Activated CD8-positive, alpha-beta T cell treated with anti-CD3 and anti-CD28 coated beads for 36 hours (primary cell): ENCODE measurements at places on chromosomes 7 and 10.

GRCh38 chr7:77222065-77222464 lies 22.4 kb upstream of the FGL2 start:
- no peak for DNase-seq

DNA sequence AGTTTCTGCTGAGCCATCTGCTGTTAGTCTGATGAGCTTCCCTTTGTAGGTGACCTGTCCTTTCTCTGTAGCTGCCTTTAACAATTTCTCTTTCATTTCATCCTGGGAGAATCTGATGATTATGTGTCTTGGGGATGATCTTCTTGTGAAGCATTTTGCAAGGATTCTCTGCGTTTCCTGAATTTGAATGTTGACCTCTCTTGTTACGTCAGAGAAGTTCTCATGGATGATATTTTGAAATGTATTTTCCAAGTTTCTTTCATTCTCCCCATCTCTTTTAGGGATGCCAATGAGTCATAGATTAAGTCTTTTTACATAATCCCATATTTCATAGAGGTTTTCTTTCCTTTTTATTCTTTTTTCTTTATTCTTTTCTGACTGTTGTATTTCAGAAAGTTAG lies 184.2 kb upstream of the BET1 start:
- no peak for DNase-seq

DNA sequence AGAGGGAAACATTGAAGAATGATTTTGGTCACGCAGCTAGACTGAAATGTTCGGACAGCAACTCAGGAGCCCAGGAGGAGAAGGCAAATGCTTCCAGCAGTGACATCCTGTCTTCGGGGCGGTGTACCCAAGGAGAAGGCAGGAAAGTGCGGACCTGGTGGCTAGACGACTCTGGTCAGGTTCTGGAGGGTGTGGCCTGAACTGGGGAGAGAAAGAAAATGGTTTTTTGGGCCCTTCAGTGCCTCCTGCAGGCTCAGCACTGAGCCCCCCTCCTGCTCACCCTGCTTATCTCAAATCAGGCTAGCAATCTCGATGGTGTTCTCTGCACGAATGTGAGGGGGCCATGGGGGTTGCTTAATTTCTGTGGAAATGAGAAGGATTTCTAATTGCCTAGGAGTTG lies 26.7 kb upstream of the TARP start:
- DNase-seq = peak; percentile 39

DNA sequence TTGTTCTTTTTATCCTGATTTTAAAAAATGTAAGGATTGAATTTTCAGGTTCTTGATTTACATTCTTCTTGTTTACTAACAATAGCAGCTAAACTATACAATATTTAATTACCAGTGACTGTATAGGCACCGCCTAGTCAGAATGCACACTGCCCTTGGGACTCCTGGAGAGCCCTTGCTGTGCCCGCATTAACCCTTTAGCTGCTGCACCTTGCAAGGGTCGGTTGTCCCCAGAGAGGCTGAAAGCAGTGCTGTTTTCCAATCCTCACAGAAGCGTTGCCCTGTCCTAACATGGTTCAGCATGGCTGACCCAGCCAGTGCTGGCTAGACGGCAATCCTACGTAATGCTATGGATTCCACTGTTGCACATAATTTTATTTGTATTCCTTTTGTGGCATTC lies 102.6 kb downstream of the HECW1 start:
- DNase-seq = no peak

DNA sequence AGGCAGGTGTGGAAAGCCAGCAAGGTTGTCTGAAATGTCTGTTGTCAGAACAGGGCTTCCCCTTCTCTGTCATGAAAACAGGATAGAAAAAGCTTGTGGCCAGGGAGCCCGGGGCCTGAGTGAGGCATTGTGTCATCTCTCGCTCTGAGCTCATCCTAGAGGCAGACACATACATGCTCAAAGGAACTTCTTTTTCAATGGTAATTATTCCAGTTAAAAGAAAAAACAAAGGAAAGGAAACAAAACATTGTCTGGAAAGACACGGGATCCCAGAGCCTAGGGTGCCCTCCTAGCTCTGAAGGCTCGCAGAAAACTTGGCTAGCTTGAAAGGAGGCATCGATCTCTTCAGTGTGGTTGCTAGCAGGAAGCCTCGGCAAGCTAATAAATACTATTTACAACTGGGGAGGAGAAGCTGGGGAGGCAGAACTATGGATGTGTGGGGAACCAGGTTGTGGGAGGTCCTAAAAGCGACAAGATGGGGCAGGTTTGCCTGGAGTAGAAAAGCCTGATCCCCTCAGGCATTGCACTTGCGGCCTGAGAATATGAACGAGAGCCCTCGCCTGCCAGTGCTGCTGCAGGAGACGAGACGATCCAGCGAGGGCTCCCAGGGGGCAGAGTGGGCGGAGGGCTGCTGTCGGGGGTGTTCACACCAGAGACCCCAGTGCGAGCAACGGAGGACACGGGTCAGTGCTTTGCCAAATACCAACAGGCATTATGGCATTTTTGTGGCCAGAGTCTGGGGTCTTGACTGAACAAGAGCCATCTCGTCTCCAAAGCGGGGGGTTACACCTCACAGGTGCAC lies 32.8 kb upstream of the DGKI start:
- DNase-seq = peak; percentile 41

GRCh38 chr7:139876622-139877283 lies 47.7 kb downstream of the TBXAS1 start:
- no peak for DNase-seq

- peak; percentile 2 for DNase-seq
Observed at GRCh38 chr10:30151581-30152389, 92.4 kb upstream of the JCAD start.

DNA sequence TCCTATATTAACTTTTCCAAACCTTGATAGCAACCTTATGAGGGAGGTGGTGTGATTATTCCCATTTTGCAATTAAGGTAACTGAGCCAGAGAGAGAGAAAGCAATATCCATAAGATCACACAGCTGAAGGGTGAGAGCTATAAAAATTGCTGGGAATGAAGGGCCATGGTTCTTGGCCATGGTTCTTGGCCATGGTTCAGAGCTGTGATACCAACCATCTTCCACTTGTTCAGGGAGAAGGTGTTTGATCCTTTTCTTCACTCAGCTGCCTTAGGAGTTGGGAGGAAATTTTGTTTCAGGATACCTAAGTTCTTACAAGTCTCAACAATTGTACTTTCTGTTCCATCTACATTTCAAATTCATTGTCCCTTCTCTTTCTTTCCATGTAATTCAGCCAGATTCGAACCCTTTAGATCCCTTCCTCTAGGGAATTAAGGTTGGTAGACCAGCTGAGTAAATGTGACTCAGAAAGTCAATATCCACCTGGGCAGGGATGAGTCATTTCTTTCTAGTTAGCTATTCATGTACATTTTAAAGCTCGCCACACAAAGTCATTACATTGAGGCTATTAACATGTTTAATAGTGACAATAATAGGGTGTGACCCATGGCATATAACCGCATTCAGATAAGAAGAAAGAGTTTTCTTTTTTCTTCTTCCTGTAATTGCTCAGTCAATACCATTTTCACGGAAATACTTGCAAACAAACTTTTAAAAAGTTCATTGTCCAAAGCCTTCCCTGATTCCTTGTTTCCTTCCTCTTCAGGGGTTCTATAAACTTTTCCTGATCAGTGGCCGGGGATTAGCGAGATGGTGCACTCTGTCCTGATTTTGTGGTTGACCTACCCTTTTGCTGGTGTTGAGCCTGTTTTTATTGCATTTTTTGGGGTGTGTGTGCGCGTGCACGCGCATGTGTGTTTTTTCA lies 143.4 kb downstream of the TCF7L2 start:
- no peak for DNase-seq

GRCh38 chr10:118304521-118304920 lies 37.6 kb downstream of the FAM204A start:
- no peak for DNase-seq

DNA sequence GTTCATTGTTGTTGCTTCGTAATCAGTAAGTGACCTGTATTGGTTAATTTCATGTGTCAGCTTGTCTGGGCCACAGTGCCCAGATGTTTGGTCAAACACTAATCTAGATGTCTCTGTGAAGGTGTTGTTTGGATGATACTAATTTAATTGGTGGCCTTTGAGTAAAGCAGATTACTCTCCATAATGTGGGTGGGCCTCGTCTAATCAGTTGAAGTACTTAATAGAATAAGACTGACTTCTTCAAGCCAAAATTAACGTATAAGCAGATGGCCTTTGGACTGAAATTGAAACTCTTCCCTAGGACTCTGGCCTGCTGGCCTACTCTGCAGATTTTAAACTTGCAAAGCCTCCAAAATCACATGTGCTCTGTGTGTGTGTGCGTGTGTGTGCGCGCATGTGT lies 245.7 kb downstream of the GFRA1 start:
- no peak for DNase-seq

- no peak for DNase-seq
Observed at GRCh38 chr10:4312051-4312835, 513.8 kb upstream of the AKR1E2 start.

- no peak for DNase-seq
Observed at GRCh38 chr7:71716690-71717089, 584.7 kb downstream of the GALNT17 start.

DNA sequence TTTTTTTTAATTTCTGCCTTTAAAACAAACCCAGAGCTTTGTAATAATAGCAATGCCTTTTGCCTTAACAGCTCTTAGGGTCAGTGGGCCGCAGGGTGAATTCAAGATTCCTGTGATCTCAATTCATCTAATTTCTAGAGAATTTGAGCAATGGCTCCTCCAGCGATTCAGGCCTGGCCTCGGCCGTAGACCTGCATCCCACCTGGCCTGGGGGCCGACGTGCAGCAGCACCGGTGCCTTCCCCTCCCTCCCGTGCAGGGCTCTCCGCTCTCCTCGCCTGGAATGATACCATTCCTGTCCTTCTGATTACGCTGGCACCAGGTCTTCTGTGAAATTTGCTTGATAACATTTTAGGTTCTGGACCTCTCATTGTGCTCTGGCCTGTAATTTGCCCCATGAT lies 172.5 kb downstream of the ADARB2 start:
- DNase-seq = no peak

DNA sequence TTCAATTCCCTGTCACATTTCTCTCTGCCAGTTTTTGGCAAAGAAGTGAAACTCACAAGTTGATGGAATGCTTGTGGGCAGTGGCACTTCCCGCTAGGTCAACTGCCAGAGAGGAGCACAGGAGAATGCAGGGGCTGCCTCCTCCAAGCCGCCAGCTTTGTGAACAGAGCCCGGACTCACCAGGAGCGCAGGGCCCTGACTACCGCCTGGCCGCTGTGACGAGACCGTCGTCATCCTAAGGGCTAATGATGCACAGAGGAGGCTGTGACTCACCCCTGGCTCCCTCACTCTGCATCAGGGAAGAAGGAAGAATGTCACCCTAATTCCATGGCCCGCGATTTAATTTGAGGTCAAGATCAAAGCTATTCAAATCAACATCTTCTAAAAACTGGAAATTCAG lies 123.9 kb downstream of the TAX1BP1 start:
- DNase-seq = no peak

DNA sequence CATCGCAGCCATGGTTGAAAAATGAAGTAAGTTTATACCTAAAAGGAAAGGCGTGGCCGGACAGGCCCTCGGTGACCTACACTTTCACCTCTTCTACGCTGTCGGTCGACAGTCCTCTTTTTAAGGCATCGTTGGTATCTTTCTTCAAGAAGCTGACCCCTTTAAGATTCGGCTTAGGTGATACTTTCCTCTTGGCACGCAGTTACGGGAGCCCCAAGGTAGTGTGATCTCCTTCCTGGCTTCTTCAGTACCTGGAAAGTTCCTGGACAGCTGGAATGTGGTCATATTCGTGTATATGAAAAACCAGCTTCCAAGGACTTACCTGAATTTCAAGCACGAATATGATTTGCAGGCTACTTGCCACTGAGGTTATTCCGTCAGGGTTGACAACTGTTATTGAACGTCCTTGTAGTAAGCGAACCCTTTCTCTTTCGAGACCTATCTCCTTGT lies 885 bp upstream of the SYPL1 start:
- DNase-seq = no peak

DNA sequence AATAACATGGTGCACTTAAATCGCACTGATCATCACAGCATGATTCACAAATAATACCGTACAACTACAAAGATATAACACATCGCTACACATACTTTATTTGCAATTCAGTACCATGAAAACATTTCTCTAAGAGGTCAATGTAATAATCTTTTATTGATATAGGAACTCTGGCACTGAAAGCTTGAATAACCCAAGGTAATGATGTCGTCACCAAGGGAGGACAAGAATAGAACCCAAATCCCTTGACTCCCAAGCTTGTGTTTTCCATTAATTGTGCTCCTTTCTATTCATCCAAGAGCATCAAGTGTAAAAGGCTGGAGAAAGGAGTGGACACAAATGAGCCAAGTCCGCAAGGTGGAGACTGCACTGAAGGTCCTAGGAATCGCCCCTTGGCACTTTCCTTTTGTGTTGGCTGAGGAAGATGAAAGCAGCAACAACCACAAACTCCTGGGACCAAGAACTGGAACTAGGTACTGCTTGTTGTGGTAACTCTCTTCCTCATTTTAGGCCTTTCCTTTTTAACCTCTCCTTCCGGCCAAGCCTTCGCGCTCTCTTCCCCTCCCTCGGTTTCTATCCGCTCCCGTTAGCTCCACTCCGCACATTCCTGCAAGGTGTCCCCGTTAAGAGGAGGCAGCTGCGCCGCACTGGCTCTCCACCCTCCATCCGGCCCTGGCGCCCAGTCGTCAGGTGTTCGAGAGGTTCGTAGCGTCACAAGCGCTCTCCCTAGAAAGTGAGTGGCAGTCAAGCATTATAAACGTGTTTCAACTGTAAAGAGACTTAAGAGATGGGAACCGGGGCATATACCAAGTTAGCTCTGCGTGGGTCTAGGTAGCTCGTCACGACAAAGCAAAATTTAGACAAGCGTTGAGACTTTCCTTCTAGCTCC lies 1.0 kb upstream of the CBLL1 start:
- DNase-seq = no peak

DNA sequence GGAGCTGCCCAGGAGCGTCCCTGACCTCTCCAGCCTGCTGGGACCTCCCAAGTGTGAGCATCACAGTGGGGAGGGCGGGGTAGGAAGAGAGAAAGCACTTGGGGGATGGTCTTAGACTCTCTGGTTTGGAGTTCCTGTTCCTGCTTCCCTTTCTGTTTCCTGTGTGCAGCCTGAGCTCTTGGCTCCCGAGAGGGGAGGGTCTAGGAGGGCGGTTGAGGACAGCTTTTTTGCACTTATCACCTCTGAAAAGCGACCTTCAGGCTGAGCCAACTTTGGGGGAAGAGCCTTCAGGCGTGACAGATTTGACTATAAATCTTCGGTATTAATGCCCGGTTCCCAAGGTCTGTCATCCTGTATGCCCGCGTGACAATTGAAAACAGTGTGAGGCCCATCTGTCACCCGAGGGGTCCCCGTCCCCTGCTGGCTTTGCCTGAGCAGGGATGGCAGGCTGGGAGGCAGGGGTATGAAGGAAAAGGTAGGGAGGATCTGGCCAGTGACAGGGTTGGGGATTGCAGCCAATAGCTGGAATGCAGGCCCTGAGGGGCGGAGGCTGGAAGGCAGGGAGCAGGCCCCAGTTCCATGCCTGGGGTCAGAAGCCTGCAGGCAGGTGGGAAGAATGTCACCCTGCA lies 78.6 kb downstream of the CDH23 start:
- DNase-seq = no peak

- DNase-seq = no peak
Observed at GRCh38 chr10:89929282-89930026, 228.1 kb downstream of the KIF20B start.

- no peak for DNase-seq
Observed at GRCh38 chr10:55813451-55814170, 547.4 kb downstream of the ZWINT start.
